Activated CD4-positive, alpha-beta T cell treated with anti-CD3 and anti-CD28 coated beads for 4 hours (primary cell): ENCODE measurements at places on chromosomes 12 and 14.
A peak's percentile ranks its signal among the peaks of the same experiment; 100 is the strongest.

GRCh38 chr14:68977180-68977717, 1.9 kb downstream of the ACTN1 start:
- no peak for DNase-seq

DNA sequence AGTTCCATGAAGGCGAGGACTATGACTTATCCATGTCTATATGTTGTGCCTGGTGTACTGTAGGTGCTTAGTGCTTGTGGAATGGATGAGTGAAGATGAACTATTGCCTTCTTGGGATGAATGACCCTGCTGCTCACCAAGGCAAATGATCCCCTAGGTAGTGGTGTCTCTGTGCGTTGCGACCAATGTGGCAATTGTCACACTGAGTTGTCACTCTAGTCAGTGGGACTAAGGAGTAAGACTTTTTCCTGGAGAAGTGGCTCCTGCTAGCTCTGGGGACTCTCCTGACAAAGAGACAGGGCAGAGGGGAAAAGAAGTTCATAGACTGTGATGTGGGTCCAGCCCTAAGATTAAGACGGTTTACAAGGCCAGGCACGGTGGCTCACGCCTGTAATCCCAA, 3.4 kb upstream of the ACVR1B start:
- DNase-seq = no peak

- DNase-seq = no peak
These were observed 68.2 kb downstream of the E2F7 start for GRCh38 chr12:76997011-76997780.

GRCh38 chr12:109999649-109999971, 380 bp downstream of the ANKRD13A start:
- DNase-seq = peak; percentile 16

DNA sequence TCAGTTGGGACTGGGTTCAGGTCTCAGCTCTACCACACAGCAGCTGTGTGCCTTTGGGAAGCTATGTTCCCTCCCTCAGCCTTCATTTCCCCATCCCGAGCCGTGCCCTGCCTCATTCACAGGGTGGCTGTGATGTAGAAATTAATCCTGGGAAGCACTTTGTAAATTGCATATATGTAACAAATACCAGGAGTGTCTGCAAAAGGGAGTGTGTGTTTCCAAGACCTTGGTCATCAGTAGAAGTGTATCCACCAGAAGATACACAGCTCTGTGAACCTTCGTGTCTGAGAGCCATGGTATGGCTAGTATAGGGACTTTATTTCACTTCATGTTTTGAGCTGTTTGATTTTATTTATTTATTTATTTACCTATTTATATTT, 26.1 kb downstream of the ALDH2 start:
- DNase-seq = no peak

GRCh38 chr12:30567082-30567481, 128.6 kb downstream of the IPO8 start:
- no peak for DNase-seq

DNA sequence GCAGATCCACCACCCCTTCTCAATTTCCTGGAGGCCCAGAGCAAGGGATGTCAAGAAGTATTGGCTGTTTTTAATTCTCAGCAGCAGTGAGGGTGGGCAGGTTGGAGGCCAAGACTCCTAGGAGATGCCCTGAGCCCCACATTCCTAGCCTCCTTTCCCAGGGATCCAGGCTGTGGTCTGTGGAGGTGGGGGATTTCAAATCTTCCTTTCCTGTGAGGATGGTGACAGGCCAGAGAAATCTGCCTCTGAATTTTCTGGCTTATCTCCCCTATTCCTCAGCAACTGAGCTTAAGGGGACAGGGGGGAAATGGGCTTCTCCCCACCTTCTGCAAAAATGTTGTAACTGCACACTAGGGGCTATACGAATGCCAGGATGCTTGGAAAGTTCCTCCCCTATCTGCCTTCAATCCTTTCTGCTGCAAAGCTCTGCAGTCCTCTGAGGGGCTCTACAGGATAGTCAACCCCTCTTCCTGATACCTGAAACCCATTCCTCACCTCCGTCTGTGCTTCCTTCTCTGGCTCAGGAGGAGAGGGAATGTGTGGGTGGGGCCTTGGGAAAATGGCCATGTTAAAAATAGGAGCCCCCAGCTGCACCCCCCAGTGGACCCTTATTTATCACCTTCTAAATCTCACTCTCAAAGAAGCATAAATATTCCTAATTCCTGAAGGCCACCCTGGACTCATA, 6.6 kb downstream of the GPR84 start:
- no peak for DNase-seq

GRCh38 chr14:34865889-34866574, 9.1 kb downstream of the BAZ1A start:
- no peak for DNase-seq

- no peak for DNase-seq
These were observed 1.6 kb downstream of the AGAP2 start for GRCh38 chr12:57736741-57737466.

- peak; percentile 51 for DNase-seq
These were observed 18.8 kb upstream of the KRT78 start for GRCh38 chr12:52867642-52868041.

GRCh38 chr14:75578786-75579337, 442 bp downstream of the FLVCR2 start:
- DNase-seq = no peak

DNA sequence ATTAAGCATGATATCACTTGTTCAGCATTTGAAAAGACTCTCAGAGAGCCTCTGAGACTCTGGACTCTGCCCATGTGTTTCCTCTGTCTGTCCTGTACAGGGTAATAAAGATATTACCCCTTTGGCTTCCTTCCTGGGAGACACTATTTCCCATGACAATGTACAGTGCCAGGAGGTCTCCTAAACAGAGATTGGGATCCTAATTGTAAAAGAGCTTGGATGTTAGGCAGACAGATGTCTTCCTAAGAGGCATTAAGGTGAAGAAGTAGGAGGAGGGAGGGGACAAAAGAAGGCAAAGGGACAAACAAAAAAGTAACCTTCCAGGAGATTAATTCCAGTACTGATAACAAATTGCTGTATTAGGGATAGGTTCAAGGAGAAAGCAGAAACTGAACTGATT, 45.5 kb upstream of the NAV3 start:
- DNase-seq = no peak

DNA sequence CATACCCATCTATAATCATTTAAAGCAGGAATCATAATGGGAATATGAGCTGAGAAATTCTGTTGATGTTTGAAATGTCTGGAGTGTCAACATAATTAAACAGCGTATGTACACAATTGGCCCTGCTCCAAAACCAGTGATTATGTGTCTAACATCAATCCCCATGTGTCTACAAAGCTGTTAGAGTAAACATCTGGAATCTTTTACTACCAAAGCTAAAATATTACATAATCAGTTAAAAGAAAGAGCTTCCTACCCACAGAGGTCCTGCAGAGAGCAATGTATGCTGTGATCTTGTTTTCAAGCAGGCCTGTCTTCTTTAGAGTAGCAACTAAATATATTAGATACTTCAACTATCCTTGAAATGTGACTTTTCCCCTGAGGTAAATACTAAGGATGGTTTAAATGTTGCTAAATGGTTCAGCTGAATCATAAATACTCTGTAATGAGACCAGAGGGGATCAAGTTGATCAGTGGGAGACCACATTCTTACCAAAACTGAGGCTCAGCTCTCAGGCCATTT, 74.3 kb downstream of the RASSF8 start:
- DNase-seq = no peak

GRCh38 chr14:91269076-91269991, 24.8 kb upstream of the GPR68 start:
- no peak for DNase-seq

DNA sequence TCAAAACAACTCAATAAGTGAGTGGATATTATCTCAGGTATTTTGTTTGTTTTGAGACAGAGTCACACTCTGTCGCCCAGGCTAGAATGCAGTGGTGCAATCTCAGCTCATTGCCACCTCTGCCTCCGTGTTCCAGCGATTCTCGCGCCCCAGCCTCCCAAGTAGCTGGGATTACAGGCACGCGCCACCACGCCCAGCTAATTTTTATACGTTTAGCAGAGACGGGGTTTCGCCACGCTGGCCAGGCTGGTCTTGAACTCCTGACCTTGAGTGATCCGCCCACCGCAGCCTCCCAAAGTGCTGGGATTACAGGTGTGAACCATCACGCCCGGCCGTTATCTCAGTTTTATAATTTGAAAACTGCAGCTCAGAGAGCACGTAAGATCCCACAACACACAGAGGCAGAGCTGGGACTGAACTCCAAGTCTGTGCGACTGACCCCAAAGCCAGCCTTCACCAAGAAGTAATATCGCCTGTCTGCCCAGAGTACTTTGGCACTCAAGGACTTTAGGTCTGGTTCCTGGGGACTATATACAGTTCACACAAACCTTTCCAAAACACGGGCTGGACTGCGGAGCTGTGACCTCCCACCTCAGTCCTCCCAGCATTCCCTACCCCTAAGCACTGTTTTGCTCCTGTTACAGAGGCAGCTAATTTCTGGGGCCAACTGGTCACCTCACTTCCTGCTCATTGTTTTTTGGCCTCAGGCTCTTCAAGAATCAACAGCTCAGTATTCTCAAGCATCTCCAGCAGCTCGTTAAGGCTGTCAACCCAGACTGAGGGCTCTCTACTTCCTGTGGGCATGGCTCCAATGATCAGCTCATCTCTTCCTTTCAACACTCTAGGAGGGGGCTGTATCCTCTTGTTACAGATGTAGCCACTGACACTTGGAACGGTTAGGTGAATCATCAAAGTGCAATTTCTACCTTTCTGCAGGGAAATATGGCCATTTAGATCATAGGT, 22.5 kb downstream of the TESC start:
- DNase-seq = no peak

DNA sequence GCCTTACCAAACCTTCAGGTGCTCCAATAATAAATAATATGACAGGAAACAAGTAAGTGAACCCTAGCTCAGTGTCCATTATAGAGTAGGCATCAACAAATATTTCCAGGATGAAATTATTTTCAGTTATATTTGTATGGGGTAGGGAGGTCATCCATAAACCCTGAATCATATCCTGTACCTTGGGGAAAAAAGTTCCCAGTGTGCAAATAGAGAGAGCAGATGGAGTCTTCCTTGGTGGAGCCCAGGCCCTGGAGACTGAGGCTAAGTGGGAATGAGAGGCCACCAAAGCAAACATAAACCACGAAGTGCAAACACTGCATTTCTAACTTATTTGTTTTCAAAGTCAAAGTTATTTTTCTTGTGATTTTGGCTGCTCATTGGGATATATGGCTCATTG, 8.5 kb upstream of the ERP27 start:
- no peak for DNase-seq

- DNase-seq = no peak
These were observed 47.4 kb downstream of the NAA25 start for GRCh38 chr12:112061137-112061536.

GRCh38 chr14:93859957-93860356, 67.2 kb upstream of the FAM181A start:
- no peak for DNase-seq

GRCh38 chr12:79444089-79444488, 246.7 kb downstream of the PAWR start:
- DNase-seq = no peak

DNA sequence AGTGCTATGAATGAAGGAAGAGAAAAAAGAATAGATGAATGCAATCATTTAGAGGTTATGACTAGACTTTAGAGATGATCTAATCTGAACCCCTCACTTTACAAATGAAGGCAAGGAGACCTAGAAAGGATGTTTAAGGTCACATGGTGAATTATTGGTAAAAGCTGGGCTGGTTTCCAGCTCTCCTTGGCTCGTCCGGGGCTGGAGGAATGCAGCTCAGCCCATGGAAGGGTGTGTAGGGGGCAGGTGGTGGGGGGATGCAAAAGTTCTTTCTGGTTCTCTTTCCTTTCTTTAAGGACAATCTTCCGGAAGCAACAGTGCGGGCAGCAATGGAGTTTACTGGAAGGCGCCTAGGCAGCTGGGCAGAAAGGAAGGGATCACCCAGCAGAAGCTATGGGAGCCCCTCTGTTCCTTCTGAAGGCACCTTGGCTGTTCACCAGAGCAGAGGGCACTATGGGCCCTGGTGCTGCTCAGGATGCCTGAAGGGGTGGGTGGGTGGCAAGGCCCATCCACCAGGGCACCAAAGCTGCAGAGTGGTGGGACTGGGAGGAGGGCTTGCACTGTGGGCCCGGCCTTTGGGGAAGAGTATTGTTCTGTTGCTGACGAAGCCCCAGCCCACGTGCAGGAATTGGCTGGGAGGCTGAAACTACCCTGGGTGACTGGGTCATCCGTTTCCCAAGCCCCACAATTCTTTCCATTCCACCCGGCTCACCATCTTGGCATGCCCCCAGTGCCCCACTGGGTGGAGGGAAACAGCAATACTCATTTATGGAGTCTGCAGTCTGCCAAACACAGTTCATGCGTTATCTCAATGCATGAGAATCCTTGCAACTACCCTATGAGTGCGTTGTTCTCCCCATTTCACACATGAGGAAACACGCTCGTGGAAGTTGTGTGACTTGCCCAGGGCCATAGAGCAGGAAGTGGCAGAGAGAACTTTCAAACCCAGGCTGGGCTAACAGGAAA, 78.2 kb downstream of the IRF2BPL start:
- DNase-seq = no peak

DNA sequence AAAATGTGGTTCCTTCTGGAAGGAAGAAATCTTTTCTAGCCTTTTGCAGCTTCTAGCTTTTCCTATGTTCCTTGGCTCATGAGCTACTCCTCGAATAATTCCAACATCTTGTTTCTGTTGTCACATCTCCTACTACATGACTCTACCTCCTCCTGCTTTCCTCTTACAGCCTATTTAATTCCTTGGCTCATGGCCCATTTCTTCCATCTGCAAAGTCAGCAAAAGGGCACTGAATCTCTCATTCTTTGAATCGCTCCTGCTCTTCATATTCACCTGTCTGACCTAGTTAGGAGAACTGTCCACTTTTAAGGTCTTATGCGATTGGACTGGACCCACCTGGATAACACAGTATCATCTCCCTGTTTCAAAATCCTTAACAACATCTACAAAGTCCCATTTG, 15.8 kb downstream of the PRKD1 start:
- no peak for DNase-seq

GRCh38 chr12:39205969-39206368, 237.0 kb downstream of the KIF21A start:
- DNase-seq = no peak

DNA sequence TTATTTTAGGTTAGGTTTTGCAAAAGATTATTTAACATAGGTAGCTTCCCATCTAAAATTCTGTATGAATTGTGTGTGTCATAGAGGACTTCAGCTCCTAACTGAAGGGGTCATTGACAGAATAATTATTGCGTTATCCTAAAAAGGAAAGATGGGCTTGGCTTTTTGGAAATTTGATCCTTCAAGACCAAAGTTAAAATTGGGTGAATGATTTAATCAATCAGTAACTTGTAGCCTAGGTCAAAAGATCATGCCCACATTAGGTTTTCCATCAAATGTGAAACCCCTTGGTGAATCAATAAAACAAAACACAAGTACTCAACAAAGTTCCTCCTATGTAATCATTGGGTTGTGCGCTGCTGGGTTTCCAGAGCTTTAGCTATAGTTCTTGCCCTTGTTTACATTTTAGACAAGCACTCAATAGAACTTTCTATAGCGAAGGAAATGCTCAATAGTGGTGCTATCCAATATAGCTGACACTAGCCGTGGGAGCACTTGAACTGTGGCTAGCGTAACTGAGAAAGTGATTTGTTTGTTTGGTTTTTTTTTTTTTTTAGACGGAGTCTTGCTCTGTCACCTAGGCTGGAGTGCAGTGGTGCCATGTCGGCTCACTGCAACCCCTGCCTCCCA, 37.6 kb upstream of the ARHGAP5 start:
- no peak for DNase-seq
